Pulmonary artery endothelial cell (primary cell): ENCODE measurements at places on chromosomes 3 and 15. TPM values are rescaled to one million over a fixed set of nuclear protein-coding genes. Genes with fewer than 3 reads are reported as not detected.

The OXTR gene
- 0.07 and 0.28 TPM in 2 replicates for total RNA-seq

The SLC24A5 gene
- total RNA-seq = not detected in 2 replicates

The CEP19 gene
- total RNA-seq = 1.4 and 2.3 TPM in 2 replicates

The ATP2B2 gene
- not detected in 2 replicates for total RNA-seq

The HHLA2 gene
- total RNA-seq = not detected in 2 replicates

The UBE2Q2 gene
- total RNA-seq = 36.9 and 41.1 TPM in 2 replicates

The COPG1 gene
- 247 and 274 TPM in 2 replicates for total RNA-seq

The AHSG gene
- total RNA-seq = not detected in 2 replicates

The SCAANT1 gene
- not detected in 2 replicates for total RNA-seq

The MKRN3 gene
- 0.40 TPM in 1 of 2 replicates, not detected in the other for total RNA-seq

The KLF15 gene
- total RNA-seq = 2.3 and 4.3 TPM in 2 replicates

The CCDC13 gene
- total RNA-seq = 0.07 and 0.33 TPM in 2 replicates

The TRA2B gene
- 234 and 333 TPM in 2 replicates for total RNA-seq

The LRRC31 gene
- not detected in 2 replicates for total RNA-seq

The RASL12 gene
- total RNA-seq = not detected in 2 replicates

The FAM81A gene
- 0.07 and 0.18 TPM in 2 replicates for total RNA-seq

The LNP1 gene
- 0.99 and 1.1 TPM in 2 replicates for total RNA-seq

The CD200R1 gene
- total RNA-seq = not detected in 2 replicates

The RUVBL1 gene
- 92.8 and 110 TPM in 2 replicates for total RNA-seq

The PLAAT1 gene
- total RNA-seq = 0.14 and 0.26 TPM in 2 replicates

The ANKUB1 gene
- total RNA-seq = not detected in 2 replicates

The OSTN gene
- not detected in 2 replicates for total RNA-seq

The ACOX2 gene
- total RNA-seq = 1.3 and 1.8 TPM in 2 replicates

The SLC35G2 gene
- 15.6 and 24.9 TPM in 2 replicates for total RNA-seq

The STIMATE gene
- total RNA-seq = 12.3 and 20.3 TPM in 2 replicates

The CDHR4 gene
- not detected in 2 replicates for total RNA-seq

The FRMD5 gene
- total RNA-seq = 25.1 and 33.3 TPM in 2 replicates

The CLDN1 gene
- 0.07 and 0.14 TPM in 2 replicates for total RNA-seq

The OIP5 gene
- 7.3 and 13.2 TPM in 2 replicates for total RNA-seq

The C3orf85 gene
- not detected in 2 replicates for total RNA-seq

The PRKCD gene
- total RNA-seq = 3.8 and 3.9 TPM in 2 replicates

The CACNA2D3 gene
- not detected in 2 replicates for total RNA-seq

The GABRG3 gene
- not detected in 2 replicates for total RNA-seq

The CEMIP gene
- 0.11 and 0.13 TPM in 2 replicates for total RNA-seq

The GPR62 gene
- total RNA-seq = 0.07 TPM in 2 replicates

The ALDH1L1 gene
- total RNA-seq = not detected in 2 replicates

The PHLDB2 gene
- 66.9 and 87.3 TPM in 2 replicates for total RNA-seq

The CASR gene
- not detected in 2 replicates for total RNA-seq

The TMEM158 gene
- 6.1 and 6.3 TPM in 2 replicates for total RNA-seq

The HGD gene
- total RNA-seq = 0.26 TPM in 1 of 2 replicates, not detected in the other

The WDR93 gene
- total RNA-seq = under 0.01 and 0.07 TPM in 2 replicates

The TMCO5A gene
- total RNA-seq = not detected in 2 replicates

The RLBP1 gene
- not detected in 2 replicates for total RNA-seq

The LIPC gene
- total RNA-seq = 0.04 and 0.13 TPM in 2 replicates

The SLC12A8 gene
- 0.20 and 0.42 TPM in 2 replicates for total RNA-seq

The HCN4 gene
- total RNA-seq = not detected in 2 replicates

The FAM107A gene
- total RNA-seq = 3.8 and 9.6 TPM in 2 replicates

The OR5K2 gene
- total RNA-seq = not detected in 2 replicates

The ARID3B gene
- total RNA-seq = 1.5 and 2.4 TPM in 2 replicates

The ZBED2 gene
- not detected in 2 replicates for total RNA-seq

The DAPK2 gene
- total RNA-seq = 3.2 and 5.3 TPM in 2 replicates

The AADACL2 gene
- total RNA-seq = not detected in 2 replicates

The TMEM266 gene
- total RNA-seq = not detected in 2 replicates

The PYGO1 gene
- total RNA-seq = 0.28 and 0.59 TPM in 2 replicates

The RBPMS2 gene
- total RNA-seq = 0.07 TPM in 1 of 2 replicates, not detected in the other

The CCR5 gene
- not detected in 2 replicates for total RNA-seq

The KLHL6 gene
- total RNA-seq = 5.7 and 7.7 TPM in 2 replicates

The SERPINI2 gene
- total RNA-seq = not detected in 2 replicates

The NPTN gene
- 87.8 and 104 TPM in 2 replicates for total RNA-seq
